ENCODE measurements at places on chromosomes 7 and 10.

DNA sequence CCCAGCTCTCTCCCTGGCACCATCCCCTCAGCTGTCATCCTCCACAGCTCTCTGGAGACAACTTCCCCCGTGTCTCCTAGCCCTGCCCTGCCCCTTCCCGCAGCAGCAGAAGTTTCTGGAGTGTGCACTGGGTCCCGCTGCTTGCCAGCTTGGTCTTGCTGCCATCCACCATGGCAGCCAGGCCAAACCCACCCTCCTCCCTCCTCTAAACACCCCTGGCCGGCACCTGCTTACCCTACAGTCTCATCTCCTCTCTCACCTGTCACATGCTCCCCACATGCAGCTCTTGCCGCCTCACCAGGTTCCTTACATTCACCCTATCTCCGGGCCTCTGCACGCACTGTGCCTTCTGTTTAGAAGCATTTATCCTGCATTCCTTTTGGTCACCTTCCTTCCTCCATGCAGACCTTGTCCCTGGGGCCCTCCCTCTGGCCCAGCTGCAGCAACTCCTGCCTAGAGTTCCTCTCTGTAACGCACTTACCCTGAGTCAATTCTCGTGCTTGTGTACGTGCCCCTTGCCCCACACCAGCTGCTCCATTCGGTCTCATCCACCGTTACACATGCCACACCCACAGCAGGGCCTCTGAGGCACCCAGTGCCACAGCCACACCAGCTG lies 93.9 kb upstream of the RET start:
- no peak for DNase-seq

DNA sequence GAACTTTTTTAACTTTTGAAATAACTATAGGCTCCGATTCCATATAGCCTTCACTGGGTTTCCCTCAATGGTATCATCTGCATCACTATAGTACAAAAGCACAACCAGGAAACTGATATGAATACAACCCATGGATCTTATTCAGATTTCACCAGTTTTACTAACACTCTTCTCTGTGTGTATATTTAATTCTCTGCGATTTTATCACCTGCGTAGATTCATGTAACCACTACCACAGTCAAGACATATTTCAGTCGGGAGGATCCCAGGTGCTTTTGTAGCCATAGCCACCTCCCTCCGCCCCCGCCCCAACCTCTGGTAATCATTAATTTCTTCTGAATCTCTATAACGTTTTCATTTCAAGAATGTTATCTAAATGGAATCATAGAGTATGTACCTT lies 82.8 kb upstream of the C7orf33 start:
- DNase-seq: no peak

DNA sequence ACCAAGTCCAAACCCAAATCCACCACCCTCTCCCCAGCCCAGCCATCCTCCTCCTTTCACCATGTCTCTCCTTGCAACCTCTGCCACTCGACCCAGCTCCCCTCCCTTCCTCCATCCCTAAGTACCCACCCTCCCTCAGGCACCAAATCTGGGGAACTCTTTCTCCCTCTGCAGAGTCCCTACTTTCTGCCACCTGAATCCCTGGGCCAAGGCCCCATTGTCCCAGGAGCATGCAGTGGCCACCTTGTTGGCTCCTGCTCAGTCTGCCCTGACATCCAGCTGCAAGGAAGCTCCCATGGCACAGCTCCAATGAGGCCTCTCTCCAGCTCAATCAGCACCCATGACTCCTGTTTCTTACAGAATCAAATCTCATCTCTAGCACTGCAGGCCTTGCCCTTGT lies 5.5 kb upstream of the UNC5B start:
- DNase-seq: peak; percentile 55

GRCh38 chr7:117176206-117176605 lies 146.7 kb downstream of the WNT2 start:
- no peak for DNase-seq

GRCh38 chr10:21379143-21379542 lies 146.3 kb downstream of the SKIDA1 start:
- no peak for DNase-seq

- no peak for DNase-seq
These were observed 1.9 kb downstream of the SFTPD start for GRCh38 chr10:79947083-79947415.

DNA sequence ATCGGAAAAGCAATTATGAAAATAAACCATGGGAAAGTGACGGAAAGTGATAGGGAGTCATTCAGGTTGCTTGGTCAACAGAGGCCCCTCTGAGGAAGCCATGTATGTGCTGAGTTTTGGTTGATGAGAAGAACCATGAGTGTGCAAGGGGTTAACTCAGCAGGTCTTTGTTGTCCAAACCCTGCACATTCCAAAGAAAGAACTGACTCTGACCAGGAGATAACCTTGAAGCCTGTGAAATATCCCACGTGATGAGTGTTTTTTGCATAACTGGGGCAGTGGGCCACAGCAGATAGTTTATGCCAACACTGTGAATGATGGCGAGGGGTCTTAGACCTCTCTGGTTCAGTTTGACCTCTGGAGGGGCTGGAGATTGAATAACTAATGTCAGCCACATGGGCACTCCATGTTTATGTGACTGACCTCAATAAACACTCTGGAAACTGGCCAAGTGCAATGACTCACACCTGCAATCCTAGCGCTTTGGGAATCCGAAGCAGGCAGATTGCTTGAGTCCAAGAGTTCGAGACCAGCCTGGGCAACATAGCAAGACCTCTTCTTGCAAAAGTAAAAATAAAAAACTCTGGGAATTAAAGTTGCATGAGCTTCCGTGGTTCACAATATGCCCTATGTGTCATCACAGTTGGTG lies 154.0 kb upstream of the FOXK1 start:
- DNase-seq: no peak

DNA sequence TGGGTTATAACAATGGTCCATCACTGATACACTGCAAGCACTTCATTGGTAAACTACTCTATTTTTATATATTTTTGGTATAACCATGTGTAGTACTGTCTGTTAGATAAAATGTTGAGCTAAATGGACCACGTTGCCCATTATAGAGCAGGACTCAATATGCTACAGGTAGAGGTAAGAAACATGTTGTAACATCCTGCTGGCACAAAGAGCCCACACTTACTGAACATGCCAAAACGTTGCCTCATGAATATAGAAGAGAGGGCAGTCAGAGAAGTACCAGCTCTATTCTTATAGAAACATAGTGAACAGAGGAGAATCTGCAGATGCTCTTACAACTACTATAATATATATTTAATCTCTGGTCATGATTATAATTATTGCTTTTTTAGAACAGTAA lies 18.4 kb upstream of the MET start:
- DNase-seq: no peak

GRCh38 chr7:132355048-132355447 lies 221.2 kb downstream of the PLXNA4 start:
- no peak for DNase-seq

- DNase-seq: no peak
These were observed 103.2 kb downstream of the NRBF2 start for GRCh38 chr10:63236113-63236935.

DNA sequence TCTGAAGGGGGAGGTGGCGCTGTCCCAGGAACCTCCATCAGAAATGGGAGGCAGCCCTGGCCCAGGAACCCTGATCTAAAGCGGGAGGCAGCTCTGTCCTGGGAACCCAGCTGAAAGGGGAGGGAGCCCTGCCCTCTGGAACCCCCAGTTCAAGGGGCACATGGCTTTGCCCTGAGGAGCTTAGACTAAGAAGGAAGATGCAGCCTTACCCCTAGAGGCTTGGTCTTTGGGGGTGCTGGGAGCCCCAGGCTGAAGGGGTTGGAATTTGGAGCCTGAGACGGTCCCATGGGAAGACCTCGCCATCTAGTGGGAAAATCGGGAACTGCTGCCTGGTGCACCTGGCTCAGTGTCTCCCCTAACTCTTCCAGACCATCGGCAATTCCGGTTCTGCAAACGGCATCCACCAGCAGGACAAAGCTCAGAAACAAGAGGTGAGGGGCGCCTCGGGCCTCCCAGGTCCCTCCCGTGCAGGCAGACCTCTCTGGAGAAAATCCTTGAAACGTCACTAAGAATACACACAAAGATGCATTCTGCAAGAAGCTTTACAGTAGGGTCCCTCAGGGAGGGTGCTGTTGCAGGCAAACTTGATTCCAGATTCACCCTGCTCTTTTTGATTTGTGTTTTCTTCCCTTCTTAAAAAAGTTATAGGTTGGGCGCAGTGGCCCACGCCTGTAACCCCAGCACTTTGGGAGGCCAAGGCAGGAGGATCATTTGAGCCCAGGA lies 52.4 kb upstream of the GTF2IRD1 start:
- DNase-seq: peak; percentile 75

GRCh38 chr7:136502162-136502561 lies 366.3 kb upstream of the CHRM2 start:
- DNase-seq: no peak

- DNase-seq: no peak
These were observed 621 bp upstream of the MORN4 start for GRCh38 chr10:97633921-97634320.

GRCh38 chr7:138081868-138082267 lies 5.6 kb downstream of the AKR1D1 start:
- DNase-seq: no peak

DNA sequence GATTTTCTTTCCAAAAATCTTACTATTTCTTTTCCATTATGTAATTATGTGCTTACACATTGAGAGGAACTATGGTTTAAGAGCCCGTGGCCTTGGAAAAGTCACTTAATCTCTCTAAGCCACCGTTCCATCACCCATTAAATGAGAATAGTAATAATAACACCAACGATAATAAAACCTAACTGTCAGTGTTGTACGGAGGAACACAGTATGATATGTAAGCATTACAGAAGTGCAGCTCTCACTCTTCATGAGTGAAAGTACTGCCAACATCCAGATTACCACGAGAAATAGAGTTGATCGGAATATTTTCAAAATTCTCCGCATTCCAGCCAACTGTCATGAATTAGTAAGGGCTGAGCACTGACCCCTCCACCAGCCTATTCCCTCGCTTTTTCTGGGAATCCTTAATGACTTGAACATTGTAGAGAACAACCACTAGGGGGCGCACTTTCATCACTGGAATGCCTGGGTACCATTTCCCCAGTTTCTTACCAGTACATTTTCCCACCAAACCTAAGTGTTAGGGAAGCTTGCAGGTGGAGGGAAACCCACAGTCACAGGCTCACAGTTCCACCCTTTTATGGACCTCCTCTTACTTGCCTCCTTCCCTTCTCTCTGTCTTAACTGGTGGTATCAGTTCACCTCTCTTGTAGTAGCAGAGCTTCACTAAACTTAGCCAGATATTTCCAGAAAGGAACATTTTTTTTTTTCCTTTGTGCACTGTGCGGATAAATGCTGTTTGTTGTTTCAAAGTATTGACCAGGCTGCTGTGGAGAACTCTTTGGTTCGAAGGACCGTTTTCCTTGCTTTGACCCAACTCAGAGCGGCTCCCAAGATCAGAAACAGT lies 27.8 kb downstream of the NKX2-3 start:
- DNase-seq: no peak

- DNase-seq: no peak
These were observed 4.6 kb downstream of the NET1 start for GRCh38 chr10:5416981-5417380.

GRCh38 chr7:583410-584121 lies 63.9 kb upstream of the PDGFA start:
- no peak for DNase-seq

GRCh38 chr10:131758939-131759301 lies 141.9 kb upstream of the PPP2R2D start:
- no peak for DNase-seq

DNA sequence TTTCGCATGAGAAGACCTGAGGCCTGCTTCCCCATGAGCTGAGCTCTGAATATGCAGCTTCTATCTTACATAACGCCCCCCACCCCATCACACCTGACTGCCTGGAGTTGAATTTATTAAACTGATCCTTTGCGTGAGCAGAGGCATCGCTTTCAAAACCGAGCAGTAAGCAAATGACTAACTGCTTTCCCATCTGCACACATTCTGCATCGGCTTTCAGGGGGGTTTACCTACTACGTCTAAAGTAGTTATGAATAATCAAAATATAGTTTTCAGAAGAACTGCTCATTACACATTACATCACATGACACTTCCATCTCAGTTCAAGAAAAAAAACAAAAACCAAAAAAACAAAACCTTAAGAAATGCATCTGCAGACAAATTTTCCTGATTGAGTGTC lies 54.7 kb upstream of the EGR2 start:
- DNase-seq: no peak

DNA sequence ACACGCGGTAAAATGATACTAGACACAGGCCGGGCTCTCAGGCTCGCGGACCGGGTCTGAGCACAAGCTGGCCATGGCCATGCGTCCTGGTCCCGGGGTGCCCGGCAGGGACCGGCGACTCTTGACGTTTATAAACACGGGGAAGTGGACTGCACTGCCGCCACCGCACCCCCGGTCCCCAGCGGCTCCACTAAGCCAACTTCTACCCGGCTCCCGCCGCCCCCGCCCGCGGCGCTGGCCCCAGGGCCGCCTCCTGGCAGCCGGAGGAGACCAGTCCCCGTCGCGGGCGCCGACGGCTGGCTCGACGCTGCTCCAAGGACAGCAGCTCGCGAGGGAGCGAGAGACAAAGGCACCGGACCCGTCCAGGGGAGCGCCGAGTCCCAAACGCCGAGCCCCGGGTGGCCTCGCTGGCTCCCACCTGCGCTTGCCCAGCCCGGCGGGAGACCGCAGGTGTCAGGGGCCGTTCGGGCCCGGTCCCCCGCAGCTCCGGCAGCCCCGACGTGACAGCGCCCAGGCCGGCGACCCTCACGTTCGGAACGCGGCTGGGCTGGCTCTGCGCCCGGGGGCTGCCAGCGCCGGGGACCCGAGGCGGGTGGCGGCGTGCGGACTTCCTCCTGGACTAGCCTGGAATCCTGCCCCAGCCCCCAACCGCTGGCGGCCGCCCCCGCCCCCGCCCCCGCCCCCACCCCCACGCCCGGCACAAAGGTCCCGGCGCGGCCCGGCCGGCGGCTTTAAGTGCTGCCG lies 517 bp downstream of the ITGB1 start:
- peak; percentile 55 for DNase-seq

Data from tibial artery (tissue), 4 donors.